ENCODE measurements at places on chromosomes 12 and 14.

- no peak for DNase-seq
These were observed 569.9 kb upstream of the MGAT4C start for GRCh38 chr12:86826051-86826450.

DNA sequence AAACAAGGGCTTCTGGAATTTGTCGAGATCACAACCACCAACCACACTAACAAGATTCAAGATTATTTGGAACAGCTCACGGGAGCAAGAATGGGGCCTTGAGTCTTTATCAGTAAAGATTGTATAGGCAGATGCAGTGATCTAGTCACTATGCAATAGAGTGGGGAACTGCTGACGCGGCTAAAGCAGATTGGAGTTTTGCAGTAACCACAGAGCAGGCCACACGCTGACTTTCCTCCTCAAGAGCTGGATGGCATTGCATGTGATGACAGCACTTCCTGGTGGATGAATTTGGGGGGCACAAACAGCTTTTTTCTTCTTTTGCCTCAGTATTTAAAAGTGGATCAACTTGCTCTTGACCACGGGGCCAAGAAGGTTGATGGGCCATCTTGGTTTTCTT, 46.0 kb downstream of the KCNK13 start:
- DNase-seq: no peak

- no peak for DNase-seq
These were observed 4.0 kb upstream of the SYNDIG1L start for GRCh38 chr14:74429991-74430390.

- no peak for DNase-seq
These were observed 40.4 kb downstream of the NIN start for GRCh38 chr14:50790589-50790988.

DNA sequence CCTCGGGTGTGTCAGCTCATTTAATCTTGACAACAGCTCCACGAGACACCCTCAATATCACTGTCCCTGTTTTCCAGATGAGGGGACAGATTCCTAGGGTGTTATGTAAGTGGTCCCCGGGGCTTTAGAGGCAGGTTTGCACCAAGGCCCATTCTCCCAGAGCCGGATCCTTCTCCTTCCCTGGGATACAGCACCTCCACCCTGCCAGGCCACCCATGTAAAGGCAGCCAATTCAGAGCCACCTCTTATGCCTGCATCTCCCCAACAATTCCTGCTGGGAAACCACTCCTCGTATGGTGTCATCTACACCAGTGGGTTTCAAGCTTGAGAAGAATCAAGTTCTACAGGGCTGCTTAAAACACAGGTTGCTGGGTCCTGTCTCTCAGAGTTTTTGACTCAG, 4.1 kb upstream of the CYP46A1 start:
- DNase-seq: no peak

DNA sequence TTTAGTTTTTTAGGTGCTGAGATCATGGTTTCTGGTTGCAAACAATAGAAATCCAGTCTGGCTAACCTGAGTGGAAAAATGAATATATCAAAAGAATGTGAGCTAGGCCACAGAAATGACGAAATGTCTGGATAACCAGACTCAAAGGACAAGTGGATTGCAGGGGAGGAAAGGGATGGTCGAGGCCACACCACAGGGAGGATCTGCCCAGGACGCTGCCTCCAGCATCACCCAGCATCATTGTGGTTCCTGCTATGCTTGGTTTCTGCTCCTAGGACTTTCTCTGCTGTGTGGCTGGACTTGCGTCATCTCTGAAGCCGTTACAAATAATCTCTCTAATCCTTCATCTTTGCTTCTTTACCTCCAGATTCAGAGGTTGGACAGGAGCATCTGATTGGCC, 80.4 kb downstream of the TTC8 start:
- no peak for DNase-seq

- no peak for DNase-seq
These were observed 61.0 kb downstream of the PPM1A start for GRCh38 chr14:60309867-60310552.

All from CD4-positive, alpha-beta T cell treated with Interleukin-15 for 4 hours (primary cell).